ENCODE measurements at places on chromosomes 6 and 20. TPM values are rescaled to one million over a fixed set of nuclear protein-coding genes. Genes with fewer than 3 reads are reported as not detected.

The MYCT1 gene
- 112 TPM for total RNA-seq

The PRSS35 gene
- total RNA-seq: not detected

The WFDC6 gene
- total RNA-seq: not detected

The TULP4 gene
- total RNA-seq: 75.5 TPM

The KCNK16 gene
- not detected for total RNA-seq

The NDUFAF4 gene
- total RNA-seq: 10.2 TPM

The SH3BGRL2 gene
- 114 TPM for total RNA-seq

The GPX5 gene
- total RNA-seq: not detected

The TNFRSF21 gene
- 56.0 TPM for total RNA-seq

The STMND1 gene
- not detected for total RNA-seq

The TOMM6 gene
- total RNA-seq: 76.0 TPM
